Bronchial epithelial cell (primary cell): ENCODE measurements at places on chromosomes 7 and 10. TPM values are rescaled to one million over a fixed set of nuclear protein-coding genes. Genes with fewer than 3 reads are reported as not detected.

- DNase-seq: no peak
Measured at GRCh38 chr7:30683816-30684215, 1.6 kb upstream of the CRHR2 start.

- no peak for DNase-seq
Measured at GRCh38 chr7:107051376-107051775, 6.9 kb downstream of the PRKAR2B start.

- DNase-seq: peak; percentile 35
Measured at GRCh38 chr7:87833130-87833529, 43.0 kb downstream of the SLC25A40 start.

DNA sequence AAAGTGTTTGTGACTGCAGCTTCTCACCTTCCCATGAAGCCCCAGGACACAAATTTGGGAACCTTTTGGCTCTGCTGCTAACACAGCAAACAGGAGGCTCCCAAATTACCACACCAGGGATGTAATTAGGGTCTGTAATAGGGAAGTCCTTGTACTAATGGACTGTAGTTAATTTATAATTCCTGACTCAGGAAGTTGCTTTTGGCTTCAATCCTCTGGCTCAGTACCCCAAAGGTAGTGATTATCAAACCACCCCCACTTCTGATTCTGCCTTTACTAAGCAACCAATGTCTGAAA, 3.8 kb upstream of the MALSU1 start:
- DNase-seq: no peak

NDUFB2 gene
- 99.5 and 123 TPM in 2 replicates for total RNA-seq

GRCh38 chr7:79555571-79555970, 102.1 kb upstream of the MAGI2 start:
- peak; percentile 1 for DNase-seq

DNA sequence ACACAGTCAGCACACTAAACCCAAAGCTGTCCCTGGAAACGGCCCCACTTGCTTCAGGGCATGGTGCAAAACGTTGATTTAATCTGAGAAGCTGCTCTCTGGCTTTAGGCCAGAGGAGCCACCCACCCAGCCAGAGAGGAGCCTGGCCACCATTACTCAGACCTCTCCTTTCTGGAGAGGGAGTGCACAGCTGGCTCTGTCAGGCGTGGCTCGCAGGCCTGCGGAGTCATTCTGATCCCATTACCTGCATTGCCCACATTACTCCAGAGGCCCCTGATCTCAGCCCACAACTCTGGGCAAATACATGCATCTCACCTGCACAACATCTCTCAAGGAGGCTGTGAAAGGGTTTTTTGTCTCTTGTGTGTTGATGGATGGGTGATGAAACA, 370.0 kb upstream of the IGFBP3 start:
- peak; percentile 87 for DNase-seq

PNLIPRP3 gene
- total RNA-seq: 53.2 and 67.8 TPM in 2 replicates

DNA sequence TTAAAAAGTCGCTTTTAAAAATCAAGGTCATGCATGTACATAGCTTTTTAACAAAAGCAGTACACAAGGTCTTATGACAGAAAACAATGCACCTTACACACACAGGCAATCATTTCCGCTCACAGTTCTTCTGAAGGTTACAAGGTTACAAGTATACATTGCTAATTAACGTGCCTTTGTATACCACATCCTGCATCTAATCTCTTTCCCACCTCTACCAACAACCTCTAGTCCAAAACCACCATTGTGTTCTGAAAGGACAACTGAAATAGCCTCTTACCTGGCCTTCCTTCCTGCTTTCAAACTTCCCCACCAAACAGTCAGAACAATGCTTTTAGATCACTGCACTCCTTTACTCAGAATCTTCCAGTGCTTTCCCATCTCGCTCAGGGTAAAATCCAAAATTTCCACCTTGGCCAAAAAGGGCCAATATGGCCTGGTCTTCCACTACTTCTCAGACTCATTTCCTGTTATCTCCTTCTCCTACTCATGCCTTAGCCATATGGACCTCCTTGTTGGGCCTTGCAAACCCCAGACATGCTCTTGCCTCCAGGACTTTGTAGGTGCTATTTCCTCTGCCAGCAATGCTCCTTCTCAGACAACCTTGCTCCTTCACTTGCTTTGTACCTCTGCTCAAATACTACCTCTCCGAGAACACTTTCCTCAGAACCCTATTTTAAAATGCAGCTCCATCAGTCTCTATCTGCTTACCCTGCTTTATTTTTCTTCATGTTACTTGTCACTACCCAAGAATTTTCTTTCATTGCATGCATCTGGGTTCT, 205.4 kb downstream of the DNAJC1 start:
- no peak for DNase-seq

KCP gene
- total RNA-seq: 0.53 and 1.3 TPM in 2 replicates

NPC1L1 gene
- under 0.01 TPM in 2 replicates for total RNA-seq

DNA sequence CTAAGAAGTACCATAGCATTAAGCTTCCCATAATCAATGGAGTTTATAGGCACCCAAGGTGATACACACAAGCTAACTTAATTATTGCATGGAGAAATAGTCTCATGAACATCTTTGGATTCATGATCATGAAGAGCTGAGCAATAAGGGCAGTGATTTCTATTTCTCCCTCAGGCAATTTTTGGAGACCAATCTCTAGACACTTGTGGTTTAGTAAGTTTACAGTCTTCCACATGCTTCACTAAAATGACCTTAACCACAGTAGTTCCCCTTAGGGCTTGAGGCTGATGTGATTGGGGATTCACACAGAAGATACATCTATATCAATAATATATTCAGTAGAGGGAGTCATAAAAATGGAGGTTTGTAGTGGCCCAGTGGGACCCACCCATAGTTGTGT, 241.2 kb downstream of the CCDC7 start:
- no peak for DNase-seq

DNA sequence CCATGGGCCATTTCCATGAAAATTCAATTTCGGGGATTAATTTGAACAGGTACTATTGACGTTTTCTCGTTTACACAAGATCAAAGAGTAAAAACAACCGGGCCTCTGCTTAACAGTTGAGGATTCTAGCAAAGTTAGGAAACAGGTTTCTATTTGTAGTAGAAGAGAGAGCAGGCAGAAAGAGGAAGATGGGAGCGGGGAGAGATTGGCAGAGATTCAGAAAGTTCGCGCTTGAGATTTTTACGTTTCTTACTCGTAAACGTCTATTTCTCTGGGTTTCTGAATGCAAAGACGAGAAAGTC, 571 bp upstream of the VWC2 start:
- no peak for DNase-seq

GRCh38 chr7:132249256-132249971, 326.9 kb downstream of the PLXNA4 start:
- peak; percentile 16 for DNase-seq

NKX2-3 gene
- under 0.01 TPM in 1 of 2 replicates, not detected in the other for total RNA-seq

- no peak for DNase-seq
Measured at GRCh38 chr7:22302951-22303423, 54.0 kb downstream of the RAPGEF5 start.

- no peak for DNase-seq
Measured at GRCh38 chr10:45441239-45442190, 67.5 kb downstream of the ALOX5 start.

DNA sequence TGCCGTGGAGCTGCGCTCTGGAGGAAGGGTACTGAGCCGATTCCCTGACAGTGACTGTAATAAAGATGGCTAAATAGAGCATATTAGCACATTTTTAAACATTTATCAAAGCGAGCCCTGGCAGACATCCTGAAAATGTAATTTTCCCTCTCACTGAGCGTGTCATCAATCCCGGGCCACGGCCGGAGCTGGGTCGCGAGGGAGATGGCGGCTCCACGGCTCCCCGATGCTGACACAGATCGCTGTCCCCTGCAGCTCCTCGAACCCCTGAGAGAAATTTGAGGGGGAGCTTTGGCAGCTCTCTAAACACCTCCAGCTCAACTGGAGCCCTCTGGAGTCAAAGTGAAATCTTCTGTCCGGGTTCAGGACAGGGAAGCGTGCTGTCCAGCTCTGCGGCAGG, 44.9 kb upstream of the ADGRA1 start:
- no peak for DNase-seq

GRCh38 chr7:82382276-82382675, 61.3 kb downstream of the CACNA2D1 start:
- DNase-seq: peak; percentile 39

- DNase-seq: no peak
Measured at GRCh38 chr10:128125416-128125943, 743 bp downstream of the MKI67 start.

DNA sequence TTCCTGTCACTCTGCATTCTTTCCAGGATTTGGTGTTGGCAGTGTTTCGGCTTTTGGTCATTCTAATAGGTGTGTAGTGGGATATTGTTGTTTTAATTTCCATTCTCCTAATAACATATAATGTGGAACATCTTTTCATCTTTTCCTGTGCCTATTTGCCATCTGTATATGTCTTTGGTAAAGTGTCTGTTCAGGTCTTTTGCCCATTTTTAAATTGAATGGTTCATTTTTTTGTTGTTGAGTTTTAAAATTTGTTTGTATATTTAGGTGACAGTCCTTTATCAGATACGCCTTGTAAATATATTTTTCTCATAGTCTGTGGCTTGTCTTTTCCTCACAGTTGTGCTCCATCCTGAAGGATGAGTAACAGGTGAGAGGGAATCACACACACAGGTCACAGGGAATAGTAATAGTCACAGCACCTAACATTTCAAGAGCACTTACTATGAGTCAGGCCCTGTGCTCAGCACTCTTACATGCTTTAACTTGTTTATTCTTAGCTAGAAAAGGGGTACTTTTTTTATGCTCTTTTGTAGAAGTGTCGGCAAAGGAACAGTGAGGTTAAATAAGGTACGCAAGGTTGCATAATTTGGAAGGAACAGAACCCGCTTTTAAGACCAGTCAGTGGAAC, 117.1 kb upstream of the GATA3 start:
- peak; percentile 98 for DNase-seq

PON3 gene
- 0.64 and 1.3 TPM in 2 replicates for total RNA-seq

GRCh38 chr7:12244129-12244528, 33.0 kb downstream of the TMEM106B start:
- peak; percentile 13 for DNase-seq

DNA sequence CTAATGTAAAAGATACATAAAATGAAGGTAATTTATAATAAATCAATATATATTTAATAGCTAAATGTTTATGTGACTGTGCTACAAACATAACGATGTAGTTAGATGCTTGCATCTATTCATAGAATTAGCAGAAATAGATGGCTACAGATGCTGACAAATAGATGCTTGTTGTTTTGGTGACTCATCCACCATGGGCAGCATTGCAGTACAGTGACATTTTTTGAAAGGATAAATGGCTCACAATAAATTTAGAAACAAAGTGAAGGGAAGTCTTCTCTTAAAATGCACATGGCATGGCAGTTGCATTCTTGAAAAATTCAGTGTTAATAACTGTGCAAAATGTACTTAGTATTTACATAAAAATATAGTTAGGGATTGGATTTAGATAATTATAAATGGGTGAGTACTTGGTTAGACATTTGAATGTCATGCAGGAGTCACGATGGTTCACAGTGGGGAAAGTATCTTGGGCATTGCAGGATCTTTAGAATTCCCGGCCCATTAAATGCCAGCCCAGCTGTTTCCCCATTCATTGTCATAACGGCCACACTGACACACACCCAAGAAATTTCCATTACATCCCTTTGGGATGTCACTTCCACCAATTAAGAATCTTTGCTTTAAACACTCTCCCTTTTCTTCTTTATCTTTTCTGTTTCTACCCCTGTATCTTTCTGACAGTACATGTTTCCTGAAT, 564.1 kb downstream of the ATRNL1 start:
- DNase-seq: no peak

AKR1E2 gene
- total RNA-seq: 4.2 and 6.1 TPM in 2 replicates

NOS3 gene
- total RNA-seq: under 0.01 TPM in 2 replicates

DNA sequence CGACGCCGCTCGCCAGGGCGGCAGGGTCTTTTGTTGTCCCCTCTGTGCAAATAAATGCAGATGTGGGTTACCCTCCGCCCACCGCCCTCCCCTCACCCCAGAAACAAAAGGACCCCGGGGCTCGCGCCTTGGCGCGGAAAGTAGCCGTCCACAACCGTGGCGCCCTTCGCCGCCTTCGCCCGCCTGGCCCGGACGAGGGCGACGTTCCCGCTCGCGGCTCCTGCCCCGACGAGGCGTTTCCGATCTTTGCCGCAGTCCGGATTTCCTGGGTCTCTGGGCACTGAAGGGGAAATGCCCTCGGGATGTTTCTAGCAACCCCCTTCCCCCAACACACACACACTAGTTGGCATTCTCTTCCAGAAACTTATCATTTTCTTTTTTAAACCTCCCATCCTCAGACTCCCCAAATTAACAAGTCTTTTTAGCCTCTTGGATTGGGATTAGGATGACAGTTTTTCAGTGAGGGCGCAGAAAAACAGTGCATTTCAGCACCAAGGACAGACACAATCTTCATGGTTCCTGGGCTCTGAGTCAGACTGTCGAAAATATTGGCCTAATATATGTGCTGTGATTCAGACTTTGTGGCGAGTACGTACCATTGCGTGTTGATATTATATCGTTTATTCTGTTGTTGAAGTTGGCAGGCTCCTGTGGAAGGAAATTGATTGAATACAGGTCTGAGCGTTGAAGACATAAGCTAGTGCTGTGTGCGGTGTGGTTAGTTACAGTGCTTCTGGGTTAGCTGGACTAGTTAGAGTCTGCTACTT, 771 bp downstream of the PHYHIPL start:
- peak; percentile 82 for DNase-seq

DNA sequence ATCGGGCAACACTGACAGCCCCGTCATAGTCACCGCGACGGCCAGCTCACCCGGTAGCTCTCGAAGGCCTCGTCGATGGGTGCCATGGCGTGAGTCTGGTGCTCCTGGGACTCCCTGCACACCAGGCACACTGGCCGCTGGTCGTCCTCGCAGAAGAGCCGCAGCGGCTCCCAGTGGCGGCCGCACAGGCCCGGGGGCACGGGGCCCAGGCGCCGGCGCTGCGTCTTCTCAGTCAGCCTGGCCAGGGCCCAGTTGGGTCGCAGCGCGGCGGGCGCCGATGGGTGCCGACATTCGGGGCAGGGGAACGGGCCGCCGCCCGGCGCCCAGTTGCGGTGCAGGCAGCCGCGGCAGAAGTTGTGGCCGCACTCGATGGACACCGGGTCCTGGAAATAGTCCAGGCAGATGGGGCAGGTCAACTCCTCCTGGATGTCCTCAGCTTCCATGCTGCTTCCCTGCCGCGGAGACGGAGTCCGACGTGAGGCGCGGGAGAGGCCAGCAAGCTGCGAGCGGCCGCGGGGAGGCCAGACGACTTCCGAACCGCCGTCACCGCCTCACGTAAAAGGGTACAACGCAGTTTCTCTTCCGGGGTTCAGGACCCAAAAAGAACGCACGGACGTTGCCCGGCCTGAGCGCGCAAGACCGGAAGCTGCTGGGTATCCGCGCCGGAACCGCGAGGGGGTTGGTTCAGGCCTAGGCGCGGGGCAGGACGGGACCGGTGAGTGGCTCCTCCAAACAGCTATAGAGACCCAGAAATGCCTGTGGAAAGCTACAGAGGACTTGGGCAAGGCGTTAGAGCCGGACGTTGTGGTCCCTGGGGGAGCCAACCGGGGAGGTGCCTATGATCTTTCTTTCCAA, at the start of gene TRIM4:
Gene TRIM4 (minus strand): TSS at position 572 of the 855 bp plus-strand sequence. CDS start 129 bp downstream, at position 443.
- DNase-seq: peak; percentile 87
